ENCODE measurements at places on chromosomes 12 and 14. TPM values are rescaled to one million over a fixed set of nuclear protein-coding genes. Genes with fewer than 3 reads are reported as not detected.

DNA sequence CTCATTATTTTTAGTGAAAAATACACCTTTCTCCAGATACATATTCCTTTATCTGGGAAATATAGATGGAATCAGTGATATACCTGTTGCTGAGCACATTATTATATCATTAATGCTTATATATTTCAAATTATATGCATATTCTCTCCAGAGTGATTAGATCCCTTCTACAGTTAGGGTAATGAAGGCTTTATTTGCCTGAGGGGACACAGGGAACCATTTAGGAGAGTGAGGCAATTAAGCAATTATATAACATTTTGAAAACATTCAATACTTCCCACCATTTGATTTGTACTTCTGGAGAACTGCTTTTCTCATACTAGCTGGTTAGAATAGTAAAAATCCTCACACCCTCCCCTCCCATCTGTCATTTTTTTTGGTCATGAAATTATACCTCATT lies 212.8 kb upstream of the NOVA1 start:
- DNase-seq, result no peak

GRCh38 chr14:105760691-105761344 lies 234.4 kb downstream of the TMEM121 start:
- peak; percentile 10 for DNase-seq

- peak; percentile 73 for DNase-seq
Observed at GRCh38 chr12:55736780-55737580, 5.9 kb upstream of the GDF11 start.

- no peak for DNase-seq
Observed at GRCh38 chr12:123058980-123059379, 78.5 kb downstream of the ARL6IP4 start.

GRCh38 chr12:65171870-65172269 lies 2.5 kb downstream of the LEMD3 start:
- DNase-seq, result no peak

DNA sequence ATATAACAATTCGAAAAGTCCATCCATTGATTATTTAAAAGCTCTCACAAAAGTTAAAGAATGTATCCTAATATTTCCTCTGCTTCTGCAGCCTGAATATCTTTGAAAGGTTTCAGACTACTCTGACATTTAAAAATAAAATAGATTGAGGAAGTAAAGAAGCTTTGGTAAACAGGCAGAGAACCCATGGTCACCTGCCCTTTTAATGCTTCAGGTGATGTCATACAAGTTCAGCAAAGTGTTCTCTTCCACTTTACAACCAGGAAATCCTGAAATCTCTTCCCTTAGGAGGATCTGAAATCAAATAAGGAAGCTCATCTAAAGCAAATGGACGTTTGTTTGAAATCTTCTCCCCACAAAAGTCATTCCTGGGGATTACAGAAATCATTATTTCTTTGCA lies 322.4 kb downstream of the PDZRN4 start:
- DNase-seq, result no peak

DNA sequence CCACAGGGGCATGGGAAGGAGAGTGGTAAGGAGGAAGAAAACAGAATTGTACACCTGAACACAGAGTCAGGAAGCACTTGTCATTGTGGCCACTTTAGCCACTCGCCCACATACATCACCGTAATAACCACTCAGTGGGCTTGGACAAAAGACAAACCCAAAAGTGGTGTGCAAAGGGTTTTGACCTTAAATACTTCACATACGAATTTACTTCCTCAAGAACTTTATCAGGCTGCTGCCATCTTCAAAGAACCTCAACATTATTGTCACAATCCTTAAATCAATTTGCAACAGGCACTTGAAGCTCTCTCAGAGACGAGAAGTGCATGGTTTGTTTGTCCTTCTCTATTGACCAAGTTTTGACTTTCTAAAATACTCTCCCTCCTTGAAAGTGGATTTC lies 187.3 kb upstream of the EGLN3 start:
- no peak for DNase-seq

- no peak for DNase-seq
Observed at GRCh38 chr12:1650260-1650977, 21.4 kb downstream of the WNT5B start.

- peak; percentile 36 for DNase-seq
Observed at GRCh38 chr14:52268279-52269061, 972 bp downstream of the PTGDR start.

- no peak for DNase-seq
Observed at GRCh38 chr14:78705989-78706388, 535.8 kb downstream of the NRXN3 start.

GRCh38 chr12:69835081-69835480 lies 10.1 kb downstream of the MYRFL start:
- DNase-seq, result no peak

DNA sequence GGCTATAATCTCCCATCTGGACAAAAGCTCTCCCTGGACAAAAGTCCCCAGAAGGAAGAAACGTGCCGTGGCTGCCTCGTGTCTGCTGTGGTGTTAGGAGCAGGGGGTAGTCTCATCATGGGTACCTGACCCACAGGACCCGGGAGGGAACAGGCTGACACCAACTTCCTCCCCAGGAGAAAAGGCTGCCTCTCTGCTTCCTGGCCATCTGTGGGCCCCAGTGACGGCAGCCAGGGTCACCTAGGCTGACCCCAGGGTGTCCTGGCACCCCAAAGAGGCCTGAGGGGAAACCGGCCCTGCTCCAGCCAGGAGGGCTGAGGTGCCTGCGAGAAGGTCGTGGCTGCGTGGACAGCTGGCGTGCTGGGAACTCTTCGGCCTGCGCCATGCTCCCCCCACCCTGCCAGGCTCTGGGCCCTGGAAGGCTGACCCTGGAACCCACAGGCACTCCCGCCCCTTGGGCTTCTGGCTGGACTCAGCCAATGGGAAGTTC lies 133.9 kb downstream of the RFLNA start:
- DNase-seq, result no peak

DNA sequence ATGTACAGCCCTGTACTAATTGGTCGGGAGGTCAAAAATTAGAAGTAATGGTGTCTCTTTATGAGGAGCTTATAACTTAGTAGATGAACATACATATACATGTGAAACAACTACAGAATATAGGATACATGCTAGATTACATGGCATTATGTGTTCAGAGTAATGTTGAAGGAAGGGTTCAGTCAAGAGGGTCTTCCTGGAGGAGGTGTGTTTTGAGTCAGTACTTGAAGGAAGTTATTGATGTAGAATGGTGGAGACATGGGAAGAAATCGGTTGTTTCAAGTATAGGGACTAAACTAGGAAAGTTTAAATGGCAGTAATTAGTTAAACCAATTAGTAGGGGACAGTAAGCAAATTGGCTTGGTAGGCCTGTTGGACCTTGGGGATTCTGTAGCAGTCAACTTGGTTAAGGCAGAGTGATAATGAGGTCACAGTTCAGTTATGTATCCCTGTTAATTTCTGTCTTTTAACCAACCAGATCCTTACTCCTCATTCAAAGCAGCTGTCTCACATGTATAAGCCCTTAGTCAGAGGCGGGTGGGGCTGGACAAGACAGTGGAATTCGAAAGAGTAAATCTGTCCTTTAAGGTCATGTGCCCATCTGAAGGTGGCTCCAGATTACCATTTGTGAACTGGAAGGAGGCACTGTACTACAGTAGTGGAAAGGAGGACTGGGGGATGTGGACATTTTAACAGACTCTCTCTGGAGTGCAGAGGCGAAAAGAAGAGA lies 3.5 kb upstream of the ANKRD52 start:
- DNase-seq, result no peak

- peak; percentile 67 for DNase-seq
Observed at GRCh38 chr14:32254952-32255679, 52.0 kb upstream of the RNU6-8 start.

DNA sequence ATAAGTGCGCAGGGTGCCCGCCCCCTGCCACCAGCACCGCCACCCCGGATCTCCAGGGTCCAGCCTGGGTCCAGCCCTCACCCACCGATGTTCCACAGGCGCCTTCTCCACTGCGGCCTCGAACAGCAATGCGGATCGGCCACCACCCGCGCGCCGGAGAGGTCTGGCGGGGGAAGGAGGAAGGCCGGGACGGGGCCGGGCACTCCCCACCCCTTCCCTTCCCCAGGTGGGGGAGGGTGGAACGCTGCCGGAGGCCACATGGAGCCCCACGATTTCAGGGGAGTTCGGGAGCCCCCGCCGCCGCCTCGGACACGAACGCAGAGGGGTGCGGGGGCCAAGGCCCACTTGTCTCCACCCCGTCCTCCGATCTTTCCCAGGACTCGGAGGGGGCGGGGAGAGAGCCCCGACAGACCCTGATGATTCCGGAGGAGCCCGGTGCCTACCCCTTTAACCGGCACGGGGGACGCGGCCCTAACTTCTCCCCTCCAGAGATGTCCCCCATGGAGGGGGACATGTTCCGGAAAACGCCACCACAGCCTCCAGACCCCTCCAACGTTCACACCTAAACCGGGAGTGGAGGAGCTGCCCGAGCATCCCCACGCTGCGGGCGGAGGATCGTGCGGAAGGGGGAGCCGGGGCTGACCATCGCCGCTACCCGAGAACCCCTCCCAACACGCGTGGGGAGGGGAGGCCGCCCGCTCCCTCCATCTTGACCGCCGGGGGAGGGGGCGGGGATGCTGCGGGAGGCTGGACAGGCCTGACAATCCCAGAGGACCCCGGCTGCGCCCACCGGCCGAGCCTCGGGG lies 1.1 kb downstream of the ATXN2 start:
- DNase-seq, result peak; percentile 70

- DNase-seq, result no peak
Observed at GRCh38 chr12:54131641-54132280, 57.0 kb downstream of the SMUG1 start.

- DNase-seq, result no peak
Observed at GRCh38 chr12:15356951-15357364, 34.6 kb downstream of the PTPRO start.

DNA sequence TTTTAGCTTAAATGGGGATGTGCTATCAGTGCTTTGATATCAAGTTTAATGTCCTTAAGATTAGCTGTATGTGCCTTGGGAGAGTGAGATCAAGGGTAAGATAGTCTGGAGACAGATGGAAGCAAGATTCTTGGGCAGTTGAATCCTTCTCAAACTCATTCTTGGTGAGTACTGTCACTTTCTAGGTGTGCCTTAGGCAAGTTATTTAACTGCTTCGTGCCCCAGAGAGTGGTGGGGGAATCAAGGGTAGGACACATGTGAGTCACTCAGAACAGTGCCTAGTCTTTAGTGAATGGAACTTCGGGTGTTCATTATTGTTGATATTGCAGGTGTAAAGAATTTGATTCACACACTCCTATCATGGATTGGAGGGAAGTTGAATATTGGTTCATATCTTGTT lies 803.7 kb downstream of the DIO2 start:
- DNase-seq, result no peak

GRCh38 chr12:31021809-31022494 lies 51.7 kb upstream of the DDX11 start:
- no peak for DNase-seq

DNA sequence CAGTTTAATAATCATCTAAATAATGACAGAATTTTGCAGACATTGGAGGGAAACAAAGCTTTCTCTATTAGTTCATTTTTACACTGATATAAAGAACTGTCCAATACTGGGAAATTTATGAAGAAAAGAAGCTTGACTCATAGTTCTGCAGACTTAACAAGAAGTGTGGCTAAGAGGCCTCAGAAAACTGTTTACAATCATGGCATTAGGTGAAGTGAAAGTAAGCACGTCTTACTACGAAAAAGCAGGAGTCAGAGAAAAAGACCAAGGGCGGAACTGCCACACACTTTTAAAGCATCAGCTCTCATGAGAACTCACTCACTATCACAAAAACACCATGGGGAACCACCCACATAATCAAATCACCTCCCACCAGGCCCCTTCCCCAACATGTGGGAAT lies 804.4 kb downstream of the FLRT2 start:
- DNase-seq, result no peak

Gene REP15
- total RNA-seq, result 7.5 TPM

Gene ANO4
- 0.32 TPM for total RNA-seq

Gene KIF5A
- total RNA-seq, result 0.12 TPM

Gene KRT2
- not detected for total RNA-seq

Gene HELB
- total RNA-seq, result 0.99 TPM

Gene NEUROD4
- not detected for total RNA-seq

Gene SMOC1
- 0.45 TPM for total RNA-seq

Gene RBM25
- 35.9 TPM for total RNA-seq

All from left ventricle myocardium superior (tissue), 1 donor.